Esophagus squamous epithelium (tissue), 5 donors: ENCODE measurements at places on chromosomes 1 and 21.

GRCh38 chr1:18948048-18948912, 8.2 kb downstream of the IFFO2 start:
- no peak for DNase-seq

- no peak for DNase-seq
Observed at GRCh38 chr1:37166005-37166404, 131.7 kb upstream of the GRIK3 start.

- DNase-seq, result no peak
Observed at GRCh38 chr1:211329764-211330201, 3.1 kb downstream of the TRAF5 start.

- DNase-seq, result no peak
Observed at GRCh38 chr1:231442735-231443134, 20.6 kb upstream of the EGLN1 start.

DNA sequence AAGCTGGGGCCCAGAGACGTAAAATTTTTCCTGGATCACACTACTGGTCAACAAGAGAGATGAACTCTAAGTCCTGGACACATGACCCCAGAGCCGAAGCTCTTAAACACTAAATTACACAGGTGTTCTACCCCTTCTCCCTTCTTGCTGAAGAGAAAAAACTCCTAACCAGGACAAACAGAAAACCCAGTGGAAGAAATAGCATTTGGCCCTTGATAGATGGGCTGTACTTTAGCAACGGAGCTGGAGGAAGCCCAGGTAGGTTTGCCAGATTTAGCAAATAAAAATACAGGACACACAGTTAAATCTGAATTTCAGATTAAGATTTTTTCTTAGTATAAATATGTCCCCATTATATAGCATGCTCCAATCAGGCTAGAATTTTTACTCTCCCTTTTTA, 72.7 kb downstream of the DIRAS3 start:
- DNase-seq, result no peak

GRCh38 chr1:8318436-8318835, 522 bp downstream of the SLC45A1 start:
- no peak for DNase-seq

DNA sequence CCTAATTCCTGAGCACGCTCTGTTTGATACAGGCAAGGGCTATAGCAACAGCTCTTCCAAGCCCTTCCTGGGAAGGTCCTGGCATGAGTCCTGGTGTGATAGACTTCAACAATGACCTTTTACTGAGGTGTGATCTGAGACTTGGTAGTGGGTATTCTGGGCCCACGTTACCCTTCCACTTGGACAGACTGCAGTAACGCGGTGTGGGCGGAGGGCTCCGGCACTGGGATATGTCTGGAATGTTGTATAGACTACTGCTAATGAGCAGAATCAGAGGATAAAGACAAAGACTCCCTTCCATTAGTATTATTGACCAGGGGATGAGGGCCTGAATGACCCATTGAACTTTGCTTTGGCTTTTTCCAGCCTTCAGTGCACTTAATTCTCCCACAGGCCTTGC, 262.3 kb downstream of the RWDD3 start:
- DNase-seq, result no peak

- DNase-seq, result no peak
Observed at GRCh38 chr1:14323568-14324247, 274.8 kb upstream of the KAZN start.

GRCh38 chr1:185017966-185018365, 27.4 kb upstream of the RNF2 start:
- no peak for DNase-seq

DNA sequence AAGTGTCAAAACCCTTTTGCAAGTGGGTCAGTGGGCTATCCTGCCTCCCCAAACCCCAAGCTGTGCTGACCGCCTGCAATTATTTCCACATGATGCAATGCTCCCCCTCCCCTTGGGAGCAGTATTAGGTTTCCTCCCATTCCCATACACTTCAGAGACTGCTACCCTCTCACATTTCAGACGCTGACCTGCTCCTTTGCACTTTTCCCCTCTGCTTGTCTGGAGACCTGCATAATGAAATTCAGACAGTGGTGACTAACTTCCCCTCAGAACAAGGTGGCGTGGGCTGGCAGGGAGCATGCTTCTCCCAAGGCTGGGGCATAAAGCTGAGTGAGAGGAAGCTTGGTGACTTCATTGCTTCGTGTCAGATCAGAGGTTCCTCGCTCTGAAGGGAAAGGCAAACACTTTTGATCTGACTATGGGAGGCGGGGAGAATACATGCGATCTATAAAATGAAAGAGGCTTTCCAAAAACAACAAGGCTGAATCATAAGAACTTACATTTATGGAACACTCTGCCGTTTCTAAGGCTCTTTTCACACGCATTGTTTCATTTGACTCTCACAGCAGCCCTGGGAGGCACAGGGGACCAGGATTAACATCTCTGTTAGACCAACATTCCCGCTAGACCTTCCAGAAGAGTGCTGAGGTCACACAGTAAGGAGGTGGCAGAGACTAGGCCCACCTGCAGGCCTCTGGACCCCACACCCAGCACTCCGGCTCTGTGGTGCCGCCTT, 27.5 kb upstream of the ROR1 start:
- DNase-seq, result no peak

DNA sequence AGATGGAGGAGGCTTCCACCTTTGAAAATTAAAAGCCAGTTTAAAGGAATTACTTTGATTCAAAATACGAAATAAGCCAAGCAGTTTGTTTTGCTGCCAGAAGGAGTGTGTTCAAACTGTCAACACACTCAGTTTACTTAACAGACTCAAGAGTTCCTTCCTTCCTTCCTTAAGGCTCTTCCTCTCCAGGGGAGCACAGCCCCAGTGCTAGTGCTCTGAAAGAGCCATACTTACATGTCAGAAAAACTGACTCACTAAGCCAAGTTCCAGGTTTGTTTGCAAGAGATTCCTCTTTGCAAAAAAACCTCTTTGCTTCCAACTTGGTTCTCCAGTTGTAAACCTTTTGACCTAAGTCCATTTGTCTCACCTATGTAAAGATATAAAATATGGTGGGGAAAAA, 14.3 kb downstream of the SETD4 start:
- no peak for DNase-seq

DNA sequence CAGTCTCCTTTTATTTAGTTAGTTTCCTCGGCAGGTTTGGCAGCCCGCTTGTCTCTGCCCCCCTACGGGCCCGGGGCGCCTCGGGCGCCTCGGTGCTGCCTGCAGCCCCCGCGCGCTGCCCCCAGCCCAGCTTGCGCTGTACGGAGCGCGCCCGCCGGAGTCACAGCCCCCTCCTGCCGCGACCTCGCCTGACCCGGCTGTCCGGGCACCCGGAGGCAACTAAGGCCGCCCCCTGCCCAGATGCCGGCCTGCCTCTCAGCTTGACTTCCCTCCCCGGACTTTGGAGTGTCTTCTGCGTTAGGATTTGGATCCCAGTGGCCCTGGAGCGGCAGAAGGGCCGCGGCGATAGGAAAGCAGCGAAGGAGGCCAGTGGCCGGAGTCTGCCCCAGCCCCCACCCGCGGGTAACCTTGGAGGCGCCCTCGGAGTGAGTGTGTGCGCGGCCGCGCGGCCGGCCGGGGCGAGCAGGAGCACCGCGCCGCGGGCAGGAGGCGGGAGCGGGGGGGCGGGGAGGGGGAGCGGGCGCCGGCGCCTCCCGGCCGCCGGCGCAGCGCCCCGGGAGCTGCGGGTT, 7.6 kb downstream of the CDKN2C start:
- DNase-seq, result no peak

- no peak for DNase-seq
Observed at GRCh38 chr21:46089285-46089684, 8.6 kb upstream of the COL6A2 start.

DNA sequence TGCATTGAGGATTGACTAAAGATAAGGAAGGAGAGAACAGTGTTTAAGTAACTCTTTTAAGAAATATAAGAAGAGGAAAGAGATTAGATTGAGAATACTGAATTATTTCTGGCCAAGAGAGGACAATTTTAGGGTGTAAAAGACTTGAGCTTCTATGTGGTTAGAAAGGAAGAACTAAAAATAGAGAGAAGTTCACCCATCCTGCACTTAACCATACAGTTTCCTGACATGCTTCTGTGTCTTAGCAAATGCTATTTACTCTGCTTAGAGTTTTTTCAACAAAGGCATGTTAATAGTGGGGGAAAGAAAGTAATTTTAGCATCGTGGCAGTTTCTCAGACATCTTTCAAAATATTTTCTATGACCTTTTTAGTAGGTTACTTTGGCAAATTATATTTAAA, 122.8 kb upstream of the GPR52 start:
- no peak for DNase-seq

DNA sequence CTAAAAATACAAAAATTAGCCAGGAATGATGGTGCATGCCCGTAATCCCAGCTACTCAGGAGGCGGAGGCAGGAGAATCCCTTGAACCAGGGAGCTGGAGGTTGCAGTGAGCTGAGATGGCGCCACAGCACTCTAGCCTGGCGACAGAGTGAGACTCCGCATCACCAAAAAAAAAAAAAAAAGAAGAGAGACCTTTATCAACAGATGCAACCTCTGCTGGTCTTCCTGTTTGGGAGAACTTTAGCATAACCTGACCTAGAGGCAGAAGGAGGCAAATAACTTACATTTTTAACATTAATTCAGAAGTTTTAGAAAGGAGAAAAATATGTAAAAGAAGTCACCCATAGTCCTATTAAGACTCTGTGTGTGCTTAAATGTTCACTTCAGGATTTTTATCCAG, 32.4 kb downstream of the SLAMF1 start:
- no peak for DNase-seq

GRCh38 chr1:29636936-29637335, 400.6 kb downstream of the PTPRU start:
- no peak for DNase-seq

DNA sequence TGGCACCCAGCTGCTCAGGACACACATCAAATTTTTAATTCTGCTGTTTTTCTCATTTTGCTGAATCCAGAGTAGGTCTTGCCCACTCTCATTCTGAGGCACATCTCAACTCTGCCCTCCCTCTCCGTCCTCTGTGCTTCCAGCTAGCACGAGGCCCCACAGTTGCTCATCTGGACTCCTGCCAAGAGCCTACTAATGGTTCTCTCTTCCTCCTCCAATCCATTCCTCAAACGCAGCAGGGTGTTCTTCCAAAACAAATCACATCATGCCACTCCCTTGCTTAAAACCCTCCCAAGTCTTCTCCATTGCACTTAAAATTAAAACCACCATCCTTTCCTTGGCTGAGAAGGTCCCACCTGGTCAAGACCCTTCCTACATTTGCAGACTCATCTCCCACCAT, 49.8 kb upstream of the SCAF4 start:
- DNase-seq, result no peak

- no peak for DNase-seq
Observed at GRCh38 chr1:171674431-171675405, 22.2 kb upstream of the MYOC start.

GRCh38 chr1:221437171-221437570, 304.7 kb downstream of the DUSP10 start:
- DNase-seq, result no peak

DNA sequence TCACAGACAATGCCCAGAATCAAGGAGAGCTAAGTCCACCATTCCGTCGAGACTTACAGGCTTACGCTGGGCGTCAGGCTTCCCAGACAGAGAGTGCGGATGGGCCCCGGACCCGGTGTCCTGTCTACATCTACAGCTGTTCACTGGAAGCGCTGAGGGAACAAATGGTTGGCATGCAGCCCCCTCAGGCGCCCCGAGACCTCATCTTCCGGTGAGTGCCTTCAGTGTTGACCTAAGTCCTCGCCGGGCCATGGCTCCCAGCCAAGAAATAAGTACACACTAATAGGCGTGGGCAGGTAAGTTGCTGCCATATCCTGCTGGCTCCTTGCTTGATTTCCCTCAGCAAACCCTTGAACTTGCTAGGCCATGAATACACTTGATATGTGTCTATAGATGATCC, 26.2 kb downstream of the HYI start:
- DNase-seq, result no peak

DNA sequence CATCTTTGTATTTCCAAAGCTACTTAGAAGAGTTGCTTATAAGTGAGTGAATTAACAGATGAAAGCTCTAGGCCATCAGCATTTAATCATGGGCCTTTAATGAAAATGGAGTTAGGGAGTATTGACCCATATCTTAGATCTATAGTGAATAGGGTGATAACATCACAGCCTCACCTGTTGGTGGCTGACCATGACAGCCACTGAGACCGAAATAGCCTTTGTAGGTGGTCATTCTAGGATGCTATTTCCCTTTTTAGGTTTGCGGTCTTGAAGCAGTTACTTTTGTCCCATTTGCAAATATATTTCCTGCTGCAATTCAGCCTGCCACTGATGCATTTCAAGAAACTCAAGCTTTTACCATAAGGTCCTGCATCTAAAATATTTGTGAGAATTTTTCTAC, 410.1 kb upstream of the LYPLAL1 start:
- no peak for DNase-seq

- no peak for DNase-seq
Observed at GRCh38 chr1:178483251-178483957, 13.4 kb downstream of the CLEC20A start.

DNA sequence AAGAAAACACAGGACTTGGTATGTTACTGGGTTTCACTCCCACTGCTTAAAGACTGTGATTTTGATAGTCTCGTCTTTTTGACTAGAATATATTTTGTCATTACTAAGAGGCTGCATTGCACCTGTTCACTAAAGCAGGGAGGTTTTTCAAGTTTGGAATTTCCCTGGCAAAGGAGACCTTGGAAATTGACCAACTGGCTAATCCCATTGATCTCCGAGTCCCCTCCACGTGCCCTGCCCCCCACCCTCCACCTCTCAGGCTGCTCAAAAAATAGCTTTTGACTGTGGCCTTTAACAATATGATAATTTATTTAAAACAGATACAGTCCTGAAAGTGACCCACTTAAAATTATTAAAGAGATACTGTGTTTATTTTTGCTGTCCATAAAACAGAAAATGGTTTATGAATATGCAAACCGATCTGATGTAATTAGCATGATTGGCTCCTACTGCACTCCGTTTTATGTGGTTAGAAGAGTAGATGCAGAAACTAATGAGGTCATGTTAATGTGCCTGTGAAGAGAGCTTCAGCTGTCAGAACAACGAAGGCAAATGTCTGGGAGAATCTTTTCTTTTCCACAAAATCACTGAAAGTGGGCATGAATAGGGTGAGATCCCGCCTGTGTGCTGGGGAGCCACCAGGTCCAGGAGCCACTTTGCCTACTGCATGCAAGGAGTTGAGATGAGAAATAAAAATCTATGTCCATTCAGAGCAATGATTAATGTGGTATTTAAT, 361.5 kb downstream of the RRAGC start:
- DNase-seq, result no peak

DNA sequence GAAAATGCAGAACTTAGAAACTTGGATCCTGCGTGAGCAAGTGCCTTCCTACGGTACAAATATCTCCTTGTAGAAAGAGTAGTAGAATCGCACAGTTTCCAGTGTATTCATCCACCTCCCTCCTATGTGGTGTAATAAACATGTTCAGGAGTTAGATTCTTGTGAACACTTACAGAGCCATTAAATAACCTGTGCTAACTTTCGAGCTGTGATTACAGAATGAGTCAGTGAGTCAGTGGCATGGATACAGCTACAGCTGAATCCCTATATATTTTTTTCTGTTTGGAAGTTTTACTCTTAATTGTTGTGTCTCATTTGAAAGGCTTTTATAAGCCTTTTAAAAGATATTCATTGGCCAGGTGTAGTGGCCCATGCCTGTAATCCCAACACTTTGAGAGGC, 148.7 kb downstream of the EDEM3 start:
- DNase-seq, result no peak

GRCh38 chr1:174692313-174692712, 244.5 kb downstream of the GPR52 start:
- DNase-seq, result no peak

- DNase-seq, result no peak
Observed at GRCh38 chr1:197915260-197915861, 1.8 kb upstream of the LHX9 start.

- no peak for DNase-seq
Observed at GRCh38 chr1:59008599-59009347, 224.9 kb upstream of the JUN start.

- no peak for DNase-seq
Observed at GRCh38 chr1:218371927-218372672, 27.0 kb downstream of the TGFB2 start.
